ENCODE measurements at places on chromosomes 7 and 10.

GRCh38 chr7:50584793-50585408 lies 19.7 kb upstream of the DDC start:
- DNase-seq: no peak

DNA sequence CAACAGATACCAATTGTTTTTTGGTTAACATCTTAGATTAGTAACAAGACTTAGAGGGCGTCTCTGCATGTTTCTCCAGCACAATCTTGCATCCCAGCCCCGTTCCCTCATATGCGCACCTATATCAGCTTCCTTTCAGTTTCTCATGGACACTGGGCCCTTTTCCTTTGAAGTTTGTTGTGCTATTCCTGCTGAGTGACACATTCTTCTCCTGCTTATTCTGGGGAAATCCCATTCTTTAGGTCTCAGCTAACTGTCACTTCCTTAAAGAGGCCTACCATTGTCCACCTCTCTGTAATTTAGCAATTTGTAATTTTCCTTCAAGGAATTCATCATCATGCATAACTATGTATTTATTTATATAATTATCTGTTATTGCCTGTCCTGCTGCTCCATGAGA lies 110.3 kb upstream of the STEAP1B start:
- DNase-seq: no peak

GRCh38 chr10:29067628-29068027 lies 221.2 kb upstream of the LYZL1 start:
- DNase-seq: no peak

DNA sequence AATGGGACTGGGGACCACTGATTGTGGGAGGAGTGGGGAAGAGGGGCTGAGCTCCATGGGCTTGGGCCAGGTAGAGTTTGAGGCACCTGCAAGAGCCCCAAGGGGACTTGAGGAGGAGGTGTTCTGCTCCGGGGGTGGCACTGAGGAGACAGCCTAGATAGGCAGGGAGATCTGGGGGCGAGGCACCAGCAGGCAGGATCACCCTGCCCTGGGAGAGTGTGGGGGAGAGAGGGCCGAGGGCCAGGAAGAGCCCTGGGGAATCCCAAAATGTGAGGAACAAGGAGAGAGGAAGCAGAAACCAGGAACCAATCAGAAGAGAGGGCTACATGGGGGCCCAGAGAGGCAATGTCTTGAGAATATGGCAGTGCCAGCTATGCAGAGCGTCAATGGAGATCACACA lies 34.6 kb downstream of the LEP start:
- no peak for DNase-seq

GRCh38 chr7:151895008-151895630 lies 18.2 kb upstream of the PRKAG2 start:
- DNase-seq: no peak

GRCh38 chr10:4154191-4154715 lies 369.2 kb upstream of the KLF6 start:
- no peak for DNase-seq

DNA sequence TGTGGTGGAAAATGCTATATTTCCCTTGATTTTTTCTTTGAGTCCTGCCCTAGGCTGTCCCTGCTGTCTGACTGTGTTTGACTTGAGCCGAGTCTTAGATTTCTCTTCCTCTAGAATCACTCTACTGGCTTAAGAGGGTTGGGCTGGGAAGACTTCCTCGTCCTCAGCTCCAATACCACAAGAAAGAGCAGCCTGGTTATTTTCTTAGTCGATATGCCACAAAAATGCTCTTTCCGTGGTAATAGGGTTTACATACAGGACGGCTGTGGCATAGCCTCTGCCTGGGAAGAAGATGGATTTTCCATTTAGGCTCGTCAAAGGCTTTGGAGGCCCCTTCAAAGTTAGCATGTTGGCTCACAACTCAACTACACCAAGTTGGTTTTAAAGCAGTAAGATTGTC lies 212.0 kb upstream of the IGFBP3 start:
- no peak for DNase-seq

DNA sequence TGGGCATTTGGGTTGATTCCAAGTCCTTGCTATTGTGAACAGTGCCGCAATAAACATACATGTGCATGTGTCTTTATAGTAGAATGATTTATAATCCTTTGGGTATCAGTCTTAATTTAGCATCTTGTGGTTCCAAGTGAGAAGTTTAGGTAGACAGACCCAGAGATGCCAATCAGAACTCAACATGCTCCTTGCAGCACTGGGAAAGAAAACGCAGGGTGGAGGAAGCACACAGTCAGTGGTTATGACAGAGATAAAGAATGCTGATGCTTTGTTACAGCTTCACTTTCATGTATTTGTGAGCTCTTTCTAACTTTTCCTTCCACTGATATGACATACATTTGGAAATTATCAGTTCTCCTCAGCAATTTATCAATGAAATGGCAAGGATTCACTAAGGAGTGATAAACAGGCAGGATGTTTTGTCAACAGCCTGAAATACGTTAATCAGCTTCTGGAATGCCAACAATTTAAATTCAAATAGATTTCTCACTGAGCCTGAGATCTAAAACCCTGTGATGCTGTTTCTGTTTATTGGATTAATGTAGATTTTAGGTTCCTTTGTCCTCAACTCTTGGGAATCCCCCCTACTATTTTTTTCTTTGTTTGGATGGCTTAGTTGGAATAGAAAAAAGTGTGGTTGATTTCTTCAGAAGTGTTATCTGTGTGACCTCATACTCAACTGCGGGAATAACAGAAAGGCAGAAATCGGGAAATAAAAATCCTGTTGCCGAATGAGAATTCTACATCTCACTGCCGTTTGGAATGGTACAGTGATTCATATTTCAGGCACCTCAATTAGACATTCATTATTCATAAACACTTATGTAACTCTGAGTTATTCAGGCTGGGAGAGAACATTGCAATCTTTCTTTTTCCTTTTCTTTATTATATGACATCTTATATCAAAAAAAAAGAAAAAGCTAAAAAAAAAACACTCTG lies 675.0 kb downstream of the CNTNAP2 start:
- DNase-seq: no peak

- DNase-seq: no peak
Measured at GRCh38 chr10:74047871-74048270, 50.0 kb downstream of the VCL start.

- no peak for DNase-seq
Measured at GRCh38 chr7:122726881-122727280, 24.2 kb upstream of the RNF148 start.
